KBM-7 (cell line): ENCODE measurements at places on chromosomes 3 and 15.

- DNase-seq, result peak; percentile 78
Observed at GRCh38 chr3:142993958-142994442, 7.4 kb upstream of the U2SURP start.

- no peak for DNase-seq
Observed at GRCh38 chr15:42215913-42216829, 8.1 kb upstream of the VPS39 start.

- no peak for DNase-seq
Observed at GRCh38 chr3:62843508-62843907, 31.7 kb downstream of the CADPS start.

DNA sequence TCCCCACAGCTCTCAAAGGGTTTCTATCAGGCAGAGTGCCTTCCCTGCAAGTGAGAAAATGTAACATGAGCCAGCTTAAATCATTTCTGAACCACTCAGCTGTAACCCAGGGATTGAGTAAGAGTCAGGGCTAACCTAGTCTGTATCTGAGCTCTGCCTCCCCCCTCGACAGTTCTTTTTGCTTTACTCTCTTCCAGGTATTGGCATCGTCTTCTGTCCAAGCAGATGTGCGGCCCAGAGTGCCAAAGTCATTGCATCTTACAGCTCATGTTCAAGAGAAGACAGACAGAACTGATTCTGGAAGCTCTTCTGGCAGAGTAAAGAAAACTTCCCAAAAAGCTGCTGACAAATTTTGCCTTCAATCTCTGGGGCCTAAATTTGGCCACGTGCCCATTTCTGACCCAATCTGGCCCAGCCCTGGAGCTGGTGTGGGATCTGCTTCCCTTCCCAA, 74.8 kb downstream of the ABHD5 start:
- no peak for DNase-seq

DNA sequence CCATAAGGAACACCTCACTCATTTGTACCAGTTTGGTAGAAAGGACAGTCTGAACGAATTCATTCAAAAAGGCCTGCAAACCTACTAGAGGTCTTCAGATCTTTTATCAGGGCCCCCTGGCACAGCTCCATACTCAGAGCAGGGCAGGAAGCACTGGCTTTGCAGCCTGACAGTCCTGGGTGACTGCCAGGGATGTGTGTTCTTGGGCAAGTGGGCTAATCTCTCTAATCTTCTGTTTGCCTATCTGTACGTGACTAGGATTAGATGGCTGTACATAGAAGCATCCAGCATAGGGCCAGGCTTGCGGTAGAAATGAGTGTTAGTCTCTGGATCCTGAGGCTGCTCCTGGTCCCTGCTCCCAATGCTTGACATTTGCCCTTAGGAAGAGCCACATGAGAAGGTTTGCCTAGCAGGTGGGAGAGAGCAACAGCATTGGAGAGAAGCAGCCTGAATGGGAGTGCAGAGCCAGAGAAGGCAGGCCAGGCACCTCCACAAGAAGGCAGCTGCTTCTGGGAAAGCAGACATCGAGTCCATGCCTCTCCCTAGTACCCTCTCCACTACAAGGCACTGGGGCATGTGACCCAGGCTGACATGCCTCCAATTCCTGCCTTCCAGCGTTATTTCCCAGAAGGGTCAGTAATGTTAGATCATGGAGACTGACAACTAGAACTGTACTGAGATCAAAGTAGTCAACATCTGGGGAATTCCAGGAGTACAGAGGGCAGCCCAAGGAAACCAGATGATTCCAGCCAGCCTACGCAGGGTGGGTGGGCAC, 1.0 kb upstream of the CXCR6 start:
- DNase-seq, result no peak

DNA sequence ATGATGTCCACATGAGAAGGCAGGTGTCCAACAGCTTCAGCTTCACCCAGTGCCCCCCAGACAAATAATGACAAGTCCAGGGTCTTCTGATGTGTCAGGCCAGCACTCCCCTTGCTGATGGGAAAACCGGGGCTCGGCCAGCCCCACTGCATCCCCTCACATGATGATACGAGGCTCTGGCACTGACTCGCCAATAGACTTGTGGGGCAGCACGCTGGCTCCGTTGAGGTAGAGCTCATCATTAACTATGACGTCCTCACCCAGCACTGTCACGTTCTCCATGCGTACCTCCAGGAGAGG, 2.1 kb upstream of the AMIGO3 start:
- DNase-seq, result no peak

- no peak for DNase-seq
Observed at GRCh38 chr15:74613089-74613952, 2.3 kb upstream of the CLK3 start.

GRCh38 chr3:13002398-13003124, 70.7 kb downstream of the IQSEC1 start:
- DNase-seq, result peak; percentile 43

DNA sequence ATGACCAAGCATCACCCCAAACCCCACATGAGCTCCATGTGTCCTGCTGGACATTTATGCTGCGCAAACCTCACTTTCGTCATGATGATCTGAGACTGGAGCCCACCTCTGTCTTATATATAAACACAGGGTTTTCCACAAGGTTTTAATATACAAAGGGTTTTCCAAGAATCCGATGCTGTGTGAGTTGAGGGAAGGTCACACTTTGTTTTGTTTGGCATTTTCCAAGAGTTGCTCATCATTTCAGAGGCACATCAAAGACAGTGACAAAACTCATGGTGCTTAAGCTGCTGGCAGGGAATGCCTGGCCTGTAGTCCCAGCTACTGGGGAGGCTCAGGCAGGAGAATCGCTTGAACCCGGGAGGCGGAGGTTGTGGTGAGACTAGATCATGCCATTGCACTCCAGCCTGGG, 20.0 kb downstream of the EFCC1 start:
- DNase-seq, result no peak

GRCh38 chr3:129383292-129383860, 45.1 kb downstream of the EFCAB12 start:
- DNase-seq, result peak; percentile 71

DNA sequence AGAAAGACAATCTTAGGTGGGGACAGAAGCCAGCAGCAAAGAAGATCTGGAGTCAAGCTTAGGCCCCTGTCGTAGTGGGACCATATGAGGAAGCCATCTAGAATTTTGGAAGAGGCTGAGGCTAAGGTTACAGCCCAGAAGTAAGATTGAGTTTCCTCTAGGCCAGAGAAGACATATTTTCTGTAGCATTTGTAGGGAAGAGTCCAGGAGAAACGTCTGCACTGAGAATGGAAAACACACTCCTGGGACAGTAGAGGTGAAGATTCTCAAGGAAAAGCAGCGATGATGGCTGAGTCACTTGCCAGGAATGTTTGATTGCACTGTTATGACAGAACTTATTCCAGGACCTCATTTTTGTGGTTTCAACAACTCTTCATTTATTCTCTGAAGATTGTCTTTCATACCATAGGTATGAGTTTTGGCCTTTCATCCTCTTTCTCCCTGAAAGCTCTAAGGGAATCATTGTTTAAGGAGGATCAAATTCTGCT, 107.2 kb downstream of the GTPBP8 start:
- no peak for DNase-seq

DNA sequence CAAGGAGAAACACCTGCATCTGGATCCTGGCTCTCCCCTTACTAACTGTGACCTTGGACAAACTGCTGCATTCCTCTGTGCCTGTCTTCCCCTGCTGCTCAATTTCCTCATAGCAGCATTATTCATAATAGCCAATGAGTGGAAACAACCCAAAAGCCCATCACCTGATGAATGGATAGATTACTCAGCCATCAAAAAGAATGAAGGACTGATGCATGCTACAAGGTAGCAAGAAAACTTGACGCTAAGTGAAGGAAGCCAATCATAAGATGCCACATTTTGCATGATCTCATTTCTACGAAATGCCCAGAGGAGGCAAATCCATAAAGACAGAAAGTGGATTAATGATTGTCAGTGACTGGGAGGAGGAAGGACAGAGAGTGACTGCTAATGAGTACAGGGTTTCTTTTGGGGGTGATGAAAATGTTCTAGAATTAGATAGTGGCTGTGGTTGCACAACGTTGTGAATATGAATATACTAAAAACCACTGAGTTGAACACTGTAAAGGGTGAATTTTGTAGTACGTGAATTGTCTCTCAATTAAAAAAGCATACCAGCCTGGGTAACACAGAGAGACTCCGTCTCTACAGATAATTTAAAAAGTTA, 11.2 kb downstream of the IGDCC4 start:
- no peak for DNase-seq

DNA sequence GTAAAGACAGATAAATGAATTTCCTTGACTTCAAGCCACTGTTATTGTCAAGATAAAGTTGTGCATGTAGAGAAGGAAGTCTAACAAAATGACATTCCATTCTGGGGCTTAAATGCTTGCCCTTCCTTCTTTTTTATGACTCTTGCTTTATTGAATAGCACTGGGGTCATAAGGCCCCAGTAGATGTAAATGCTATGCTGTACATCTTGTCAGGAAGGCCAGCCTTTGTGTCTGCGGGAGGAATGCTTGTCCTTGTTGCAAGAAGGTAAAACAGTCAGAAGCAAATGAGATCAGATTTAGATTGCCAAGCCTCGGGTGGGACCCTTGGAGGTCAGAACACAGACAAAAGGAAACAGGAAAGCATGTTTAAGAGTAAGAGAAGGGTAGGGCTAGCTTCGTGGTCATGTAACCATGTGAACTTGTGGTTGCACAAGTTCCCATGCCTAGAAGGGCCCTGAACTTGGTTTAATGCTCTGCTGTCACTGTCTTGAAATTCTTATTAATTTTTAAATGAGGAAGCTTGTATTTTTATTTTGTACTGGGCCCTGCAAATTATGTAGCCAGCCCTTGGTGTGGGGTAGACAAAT, 81.5 kb downstream of the PPM1L start:
- DNase-seq, result peak; percentile 80

DNA sequence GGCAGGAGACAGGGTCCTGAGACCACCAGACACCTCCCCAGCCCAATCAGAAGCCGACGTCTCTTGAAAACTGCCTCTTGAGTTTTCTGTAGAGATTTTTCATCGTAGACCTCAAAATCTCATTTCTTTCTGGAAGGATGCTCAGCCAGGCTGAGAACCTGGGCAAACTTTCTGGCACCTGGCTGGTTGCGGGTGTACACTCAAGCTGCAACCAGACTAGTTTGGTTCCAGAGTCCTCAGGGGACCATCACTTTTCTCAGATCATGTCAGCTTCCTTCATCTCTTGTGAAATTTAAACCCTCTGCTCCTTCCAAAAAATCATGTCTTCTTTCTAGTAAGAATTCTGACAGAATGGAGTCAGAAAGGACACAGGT, 45.1 kb downstream of the CMTM7 start:
- no peak for DNase-seq

GRCh38 chr15:69181424-69181823, 21.0 kb downstream of the GLCE start:
- DNase-seq, result no peak

GRCh38 chr15:48981941-48982340, 18.2 kb upstream of the SHC4 start:
- DNase-seq, result no peak

DNA sequence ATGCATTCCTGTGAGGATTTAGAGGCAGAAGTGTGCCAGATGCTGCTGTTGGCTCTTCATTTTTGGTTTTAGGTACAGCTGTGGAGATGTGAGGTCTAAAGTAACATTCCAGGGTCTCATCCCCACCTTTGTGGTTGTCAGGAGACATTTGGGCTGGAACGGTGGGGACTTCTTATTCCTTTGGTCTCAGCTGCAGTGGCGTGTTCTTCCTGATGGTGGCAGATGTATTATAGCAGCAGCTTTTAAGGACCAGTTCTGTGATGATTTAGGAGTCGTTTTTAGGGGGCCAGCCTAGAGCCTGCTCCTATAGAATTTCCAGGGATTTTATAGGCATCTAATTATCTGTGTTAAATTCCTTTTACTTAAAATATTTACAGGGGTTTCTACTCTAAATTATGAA, 221.0 kb upstream of the EOMES start:
- DNase-seq, result no peak

GRCh38 chr3:151351648-151352047, 22.3 kb upstream of the P2RY13 start:
- DNase-seq, result no peak

GRCh38 chr3:8964436-8965370, 1.4 kb upstream of the RAD18 start:
- no peak for DNase-seq

- no peak for DNase-seq
Observed at GRCh38 chr3:108209579-108209978, 12.6 kb downstream of the IFT57 start.

DNA sequence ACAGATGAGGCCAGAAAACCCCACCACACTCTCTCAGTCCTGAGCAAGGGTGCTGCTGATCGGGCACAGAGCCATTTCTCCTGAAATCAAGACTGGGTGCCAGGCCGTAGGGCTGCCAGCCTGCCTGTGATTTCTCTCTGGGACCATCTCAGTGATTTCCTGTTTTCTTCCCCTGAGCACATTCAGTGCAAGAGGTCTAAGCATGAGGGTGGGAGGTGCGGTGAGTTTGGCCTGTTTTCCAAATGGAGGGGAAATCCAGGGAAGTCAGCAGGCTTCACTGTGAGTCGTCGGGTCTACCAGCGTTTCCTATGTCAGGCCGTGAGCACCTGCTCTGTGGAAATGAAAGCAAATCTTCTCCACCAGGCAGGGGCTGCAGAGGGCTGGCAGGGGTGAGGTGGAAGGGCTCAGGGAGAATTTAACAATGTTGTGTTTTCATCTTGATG, 82.3 kb downstream of the ST6GAL1 start:
- DNase-seq, result no peak

- no peak for DNase-seq
Observed at GRCh38 chr3:56547486-56547885, 9.5 kb upstream of the CCDC66 start.
